Astrocyte of the spinal cord (primary cell): ENCODE measurements at places on chromosomes 12 and 14.

GRCh38 chr14:106530423-106531107 is 1004.2 kb downstream of the TMEM121 start:
- no peak for DNase-seq

GRCh38 chr14:62143245-62143644 is 381.0 kb downstream of the SNAPC1 start:
- DNase-seq: peak; percentile 62

- no peak for DNase-seq
Observed at GRCh38 chr12:72717036-72717435, 444.9 kb downstream of the TRHDE start.

GRCh38 chr12:67609226-67609870 is 39.2 kb upstream of the DYRK2 start:
- no peak for DNase-seq

GRCh38 chr12:56104815-56105608 is 653 bp downstream of the PA2G4 start:
- no peak for DNase-seq

DNA sequence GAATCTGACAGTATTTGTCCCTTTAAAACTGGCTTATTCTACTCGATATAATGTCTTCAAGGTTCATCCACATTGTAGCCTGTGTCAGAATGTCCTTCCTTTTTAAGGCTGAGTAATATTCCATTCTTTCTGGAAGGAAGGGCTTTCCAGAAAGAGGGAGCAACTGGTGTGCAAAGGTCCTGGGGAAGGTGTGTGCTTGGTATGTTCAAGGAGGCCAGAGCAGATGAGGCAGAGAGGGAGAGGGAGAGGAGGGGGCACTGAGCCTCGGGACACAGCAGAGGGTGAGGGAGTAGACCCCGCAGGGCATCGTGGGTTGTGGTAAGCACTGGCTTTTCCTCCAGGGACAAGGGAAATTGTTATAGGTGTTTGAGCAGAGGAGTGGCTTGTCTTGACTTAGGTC is 90.9 kb upstream of the NCOR2 start:
- no peak for DNase-seq

GRCh38 chr12:92363295-92364146 is 217.9 kb upstream of the BTG1 start:
- peak; percentile 27 for DNase-seq

DNA sequence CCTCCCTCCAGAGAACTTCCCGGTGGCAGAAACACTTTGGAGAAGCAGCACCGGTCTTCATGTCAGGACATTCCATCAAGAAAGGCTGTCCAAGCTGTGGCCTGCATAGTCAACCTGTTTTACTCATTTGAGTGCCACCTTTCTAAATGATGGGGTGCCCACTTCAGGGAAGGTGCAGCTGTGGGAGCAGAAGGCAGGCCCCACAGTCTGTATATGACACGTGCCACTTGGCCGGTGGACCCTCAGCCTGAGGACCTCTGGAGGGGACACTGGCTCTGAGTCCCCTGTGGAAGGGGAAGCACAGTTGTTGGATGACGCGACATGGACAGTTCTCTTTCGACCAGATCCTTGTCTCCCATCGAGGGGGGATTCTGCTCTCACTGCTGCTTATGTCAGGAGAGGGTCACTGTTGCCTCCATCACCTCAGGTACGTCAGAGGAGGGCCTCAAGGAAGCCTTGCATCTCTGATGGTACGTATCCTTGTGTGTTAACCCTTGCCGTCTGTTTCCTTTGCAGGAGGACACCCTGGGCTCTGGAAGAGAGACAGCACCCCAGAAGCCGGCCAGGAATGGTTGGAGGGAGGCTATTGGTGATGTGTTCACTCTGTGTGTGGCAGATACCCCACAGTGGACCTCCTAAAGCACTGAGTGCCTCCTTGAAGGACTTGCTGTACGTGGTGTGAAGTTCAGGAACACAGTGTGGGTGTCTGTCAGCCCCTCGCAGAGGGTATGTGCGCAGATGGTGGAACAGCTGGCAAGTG is 132.1 kb upstream of the RTL1 start:
- DNase-seq: no peak

- DNase-seq: no peak
Observed at GRCh38 chr14:96400495-96400894, 8.6 kb downstream of the AK7 start.

GRCh38 chr14:68513838-68514607 is 278.8 kb downstream of the ZFP36L1 start:
- no peak for DNase-seq

GRCh38 chr14:75236467-75236866 is 42.2 kb upstream of the FOS start:
- DNase-seq: no peak

DNA sequence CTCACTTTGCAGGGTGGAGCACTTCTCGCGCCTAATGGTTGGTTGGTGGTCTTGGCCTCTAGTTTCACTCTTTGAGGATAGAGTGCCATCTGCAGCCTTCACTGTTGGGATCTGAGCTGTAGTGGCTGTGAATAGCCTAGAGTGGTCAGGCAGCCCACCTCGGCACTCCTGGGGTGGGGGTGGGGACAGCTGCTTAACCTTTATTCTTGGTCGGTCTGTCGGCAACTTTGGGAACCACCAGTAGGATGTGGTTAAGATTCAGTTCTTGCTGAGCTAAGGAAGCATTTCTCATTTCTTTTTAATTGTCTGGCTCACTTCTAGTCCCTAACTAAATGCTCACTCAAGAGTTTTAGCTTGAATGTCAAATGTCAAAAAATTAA is 21.1 kb downstream of the TMBIM6 start:
- DNase-seq: no peak

DNA sequence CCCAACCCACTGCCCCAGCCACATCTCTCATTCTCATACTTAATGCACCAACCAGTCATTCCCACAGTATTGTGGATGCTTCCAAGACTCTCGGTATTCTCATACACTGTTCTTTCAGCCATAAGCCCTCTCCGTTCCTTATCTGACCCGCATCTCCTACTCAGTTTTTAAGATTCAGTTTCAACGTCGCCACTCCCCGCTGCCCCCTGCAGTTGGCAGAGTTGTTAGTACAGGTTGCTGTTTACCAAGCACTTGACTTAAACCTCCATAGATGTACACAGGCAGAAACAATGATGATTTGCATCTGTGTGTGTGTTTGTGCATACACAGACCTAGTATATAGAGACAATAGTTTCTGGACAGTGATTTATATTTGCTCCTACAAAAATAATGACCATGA is 40.2 kb downstream of the PAH start:
- no peak for DNase-seq

DNA sequence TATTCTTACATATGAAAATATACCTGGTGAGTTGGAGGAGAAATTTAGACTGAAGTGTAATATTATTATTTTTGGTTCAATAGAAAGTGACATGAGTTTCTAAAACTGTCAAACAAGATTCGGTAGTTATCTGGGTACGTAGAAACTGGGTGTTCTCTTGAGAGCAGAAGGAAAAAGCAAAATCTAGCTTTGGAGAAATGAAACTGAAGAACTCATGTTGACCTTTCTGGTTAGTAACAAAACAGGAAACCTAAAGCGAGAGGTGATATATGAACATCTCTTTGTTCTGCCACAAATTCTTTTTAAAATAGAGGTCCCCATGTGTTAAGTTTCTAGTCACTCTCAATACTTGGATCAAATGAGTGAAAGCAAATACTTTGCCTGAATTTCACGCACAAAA is 401.7 kb downstream of the TRHDE start:
- no peak for DNase-seq

DNA sequence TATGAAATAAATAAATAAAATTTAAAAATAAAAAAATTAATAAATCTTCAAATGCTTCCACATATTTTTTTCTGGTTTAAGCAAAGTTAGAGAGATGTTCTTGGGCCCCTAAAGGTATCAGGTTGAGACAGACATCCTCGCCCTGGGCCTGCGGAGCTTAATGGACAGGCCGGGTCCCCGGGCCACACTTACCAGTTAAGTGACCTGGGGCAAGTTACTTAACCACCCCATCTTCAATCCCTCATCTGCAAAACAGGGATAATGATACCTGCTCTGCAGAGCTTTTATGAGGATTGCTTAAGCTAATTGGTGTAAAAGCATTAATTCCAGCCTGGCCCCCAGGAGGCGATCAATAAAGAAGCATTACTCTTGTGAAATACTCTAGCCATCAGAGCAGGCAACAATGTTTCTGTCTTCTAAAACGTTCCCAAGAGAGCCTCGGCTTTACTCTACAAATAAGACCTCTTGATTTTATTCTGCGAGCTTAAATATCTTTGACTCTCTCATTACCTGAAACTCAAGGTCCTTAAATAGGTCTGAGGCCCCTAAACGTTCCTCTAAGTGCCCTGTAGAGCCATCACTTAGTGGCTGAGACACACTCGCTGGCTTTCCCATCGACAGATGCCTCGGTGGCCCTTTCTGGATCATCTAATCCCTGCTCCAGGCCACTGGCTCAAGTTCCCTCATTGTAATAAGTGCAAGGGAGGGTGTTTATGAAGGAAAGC is 81.1 kb upstream of the DIO3 start:
- no peak for DNase-seq

DNA sequence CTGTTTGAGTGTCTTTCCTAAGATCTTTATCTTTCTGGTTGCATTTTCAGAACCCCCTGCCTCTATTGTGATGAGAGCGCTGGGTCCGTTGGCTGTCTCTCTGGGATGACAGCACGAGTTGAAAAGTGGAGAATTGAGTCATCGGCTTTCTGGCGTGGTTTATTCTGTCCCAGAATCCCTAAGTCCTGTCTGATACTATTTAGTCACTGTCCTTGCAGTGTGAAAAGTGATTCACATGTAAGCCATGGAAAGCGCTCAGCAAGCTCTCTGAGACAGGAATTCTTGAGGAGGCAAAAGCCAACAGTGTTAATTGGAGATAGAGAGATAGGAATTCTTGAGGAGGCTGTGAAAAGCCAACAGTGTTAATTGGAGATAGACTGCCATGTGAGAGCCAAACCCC is 121.7 kb downstream of the CHST11 start:
- DNase-seq: peak; percentile 84

- DNase-seq: no peak
Observed at GRCh38 chr12:75974323-75975187, 57.0 kb downstream of the PHLDA1 start.

GRCh38 chr12:46921764-46922133 is 96.0 kb upstream of the SLC38A4 start:
- DNase-seq: no peak

- DNase-seq: no peak
Observed at GRCh38 chr12:25725470-25725869, 172.4 kb upstream of the LMNTD1 start.

DNA sequence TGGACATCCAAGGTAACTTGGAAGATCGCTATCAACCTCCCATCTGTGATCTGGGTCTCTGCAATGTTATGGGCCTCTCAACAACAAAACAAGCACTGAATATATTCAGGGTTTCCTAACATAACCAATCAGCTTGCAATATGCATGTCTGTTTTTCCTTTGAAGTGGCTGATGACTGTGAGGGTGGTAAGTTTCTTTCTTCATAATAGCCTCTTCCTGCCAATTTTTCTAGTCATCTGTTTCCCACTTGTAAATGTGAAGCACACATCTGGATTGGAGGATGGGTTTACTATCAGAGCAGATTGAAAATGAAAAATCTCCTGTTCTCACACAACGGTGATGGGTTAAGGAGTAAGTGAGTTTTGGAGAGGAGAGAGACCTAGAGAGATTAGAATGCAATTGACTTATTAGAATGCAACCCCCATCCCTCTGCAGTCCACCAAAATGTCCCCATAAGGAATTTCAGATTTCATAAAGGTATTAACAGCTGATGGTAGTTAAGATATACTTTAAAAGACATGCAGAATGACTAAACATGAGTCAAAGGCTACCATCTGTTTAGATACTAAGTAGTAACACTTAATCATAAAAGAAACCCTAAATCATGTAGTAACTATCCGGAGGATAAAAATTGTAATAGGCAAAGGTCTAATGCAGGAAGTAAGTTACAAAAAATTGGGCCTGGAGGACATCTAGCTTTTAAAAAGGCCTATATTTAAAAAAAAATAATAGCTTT is 58.4 kb upstream of the SAV1 start:
- peak; percentile 83 for DNase-seq

- DNase-seq: no peak
Observed at GRCh38 chr12:31300341-31300740, 25.6 kb downstream of the SINHCAF start.

- DNase-seq: no peak
Observed at GRCh38 chr14:61559641-61560201, 135.6 kb upstream of the HIF1A start.

GRCh38 chr12:13913371-13913770 is 68.0 kb downstream of the GRIN2B start:
- no peak for DNase-seq

GRCh38 chr12:123998344-123998990 is 25.5 kb downstream of the ZNF664 start:
- no peak for DNase-seq

DNA sequence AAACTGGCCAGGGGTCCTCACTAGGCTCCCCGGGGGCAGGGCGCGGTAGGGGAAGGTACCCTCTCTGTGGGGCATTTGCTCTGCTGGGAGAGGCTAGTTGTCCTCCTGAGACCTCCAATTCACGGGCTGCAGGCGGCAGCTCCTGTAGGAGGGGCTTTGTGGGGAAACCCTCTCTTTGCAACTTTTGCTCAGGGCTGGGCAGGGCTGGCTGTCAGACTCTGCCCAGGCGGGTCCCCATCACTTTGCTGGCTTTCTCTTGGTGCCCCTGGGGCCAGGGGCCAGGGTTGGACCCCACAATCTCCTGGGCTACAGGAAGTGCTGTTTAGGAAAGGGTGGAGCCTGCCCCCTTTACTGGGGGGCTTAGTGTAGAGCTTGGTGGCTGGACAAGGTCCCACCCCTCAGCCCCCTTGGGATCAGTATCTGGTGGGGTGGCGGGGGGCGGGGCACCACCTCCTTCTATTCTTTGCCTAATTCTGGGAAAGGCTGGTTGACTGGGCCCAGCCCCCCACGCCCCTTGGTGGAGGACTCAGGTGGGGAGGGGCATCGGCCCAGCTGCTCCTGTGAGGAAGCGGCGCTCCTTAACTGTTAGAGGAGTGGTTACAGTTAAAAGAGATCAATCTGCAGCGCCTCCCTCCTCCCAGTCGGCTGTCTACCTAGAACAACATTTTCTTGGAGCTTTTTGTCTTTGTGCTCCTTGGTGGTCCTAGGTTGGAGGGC is 918.7 kb downstream of the AACS start:
- peak; percentile 25 for DNase-seq

- DNase-seq: no peak
Observed at GRCh38 chr12:65596514-65597091, 227.7 kb upstream of the HMGA2 start.

GRCh38 chr12:26277506-26278246 is 82.3 kb downstream of the SSPN start:
- peak; percentile 86 for DNase-seq

GRCh38 chr14:21054123-21054767 is 3.4 kb upstream of the RNASE8 start:
- no peak for DNase-seq

- no peak for DNase-seq
Observed at GRCh38 chr12:52543985-52544883, 8.7 kb downstream of the KRT71 start.

GRCh38 chr12:48389409-48389808 is 38.7 kb upstream of the ZNF641 start:
- DNase-seq: no peak

DNA sequence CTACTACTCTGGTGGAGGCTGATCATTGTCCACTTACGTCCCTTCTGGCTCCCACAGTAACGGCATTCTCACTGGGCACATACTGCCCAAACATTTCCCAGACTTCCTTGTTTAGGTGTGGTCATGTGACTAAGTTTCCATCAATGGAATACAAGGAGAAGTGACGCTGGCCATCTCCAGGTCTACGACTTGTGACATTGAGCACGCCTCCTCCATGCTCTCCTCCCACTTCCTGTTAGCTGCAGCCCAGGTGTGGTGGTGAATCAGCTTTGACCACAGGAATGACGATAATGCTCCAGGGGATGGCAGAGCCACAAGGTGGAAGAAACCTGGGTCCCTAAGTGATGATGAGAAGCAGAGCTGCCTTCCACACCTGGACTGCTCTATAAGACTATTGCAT is 6.0 kb upstream of the SLC24A4 start:
- DNase-seq: no peak
